Small intestine (tissue), 16 donors: ENCODE measurements at places on chromosomes 11 and 22. TPM values are rescaled to one million over a fixed set of nuclear protein-coding genes. Genes with fewer than 3 reads are reported as not detected.

The FXYD6 gene
- 0.67 TPM for polyA plus RNA-seq

The RAG2 gene
- polyA plus RNA-seq = not detected

The TEX54 gene
- polyA plus RNA-seq = 0.83 TPM

- no peak overlapping the region for H3K4me3 ChIP-seq
- no peak for DNase-seq
- H3K4me1 ChIP-seq = no peaks in the 10 kb centered on the region
- H3K36me3 ChIP-seq = no peaks in the 10 kb centered on the region
- H3K27ac ChIP-seq = no peak overlapping the region
Observed at GRCh38 chr11:91810871-91811270, 413.7 kb upstream of the FAT3 start.

DNA sequence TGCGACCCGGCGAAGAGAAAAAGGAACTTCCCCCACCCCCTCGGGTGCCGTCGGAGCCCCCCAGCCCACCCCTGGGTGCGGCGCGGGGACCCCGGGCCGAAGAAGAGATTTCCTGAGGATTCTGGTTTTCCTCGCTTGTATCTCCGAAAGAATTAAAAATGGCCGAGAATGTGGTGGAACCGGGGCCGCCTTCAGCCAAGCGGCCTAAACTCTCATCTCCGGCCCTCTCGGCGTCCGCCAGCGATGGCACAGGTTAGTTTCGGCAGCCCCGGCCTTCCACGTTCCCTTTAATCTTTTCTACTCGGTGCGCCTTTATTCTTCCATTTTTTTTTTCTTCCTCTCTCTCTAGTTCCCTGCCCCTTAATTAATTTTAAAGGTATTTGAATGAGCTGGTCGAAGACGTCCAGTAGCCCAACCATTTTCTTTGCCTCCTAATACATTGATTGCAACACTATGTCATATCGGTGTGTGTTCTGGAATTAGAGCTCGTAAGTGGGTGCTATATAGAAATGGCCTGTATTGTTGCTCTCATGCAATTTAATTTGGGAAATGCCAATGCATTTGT, 537 bp downstream of the EP300 start:
- peak overlapping the region; percentile 96 for H3K4me3 ChIP-seq
- H3K27me3 ChIP-seq = no peaks in the 10 kb centered on the region
- peak; percentile 41 for DNase-seq
- peaks cover 2% of the 10 kb centered on the region for H3K36me3 ChIP-seq
- H3K27ac ChIP-seq = peak overlapping the region; percentile 95
- H3K4me1 ChIP-seq = peaks cover 10% of the 10 kb centered on the region

The DEPDC7 gene
- polyA plus RNA-seq = 11.4 TPM

DNA sequence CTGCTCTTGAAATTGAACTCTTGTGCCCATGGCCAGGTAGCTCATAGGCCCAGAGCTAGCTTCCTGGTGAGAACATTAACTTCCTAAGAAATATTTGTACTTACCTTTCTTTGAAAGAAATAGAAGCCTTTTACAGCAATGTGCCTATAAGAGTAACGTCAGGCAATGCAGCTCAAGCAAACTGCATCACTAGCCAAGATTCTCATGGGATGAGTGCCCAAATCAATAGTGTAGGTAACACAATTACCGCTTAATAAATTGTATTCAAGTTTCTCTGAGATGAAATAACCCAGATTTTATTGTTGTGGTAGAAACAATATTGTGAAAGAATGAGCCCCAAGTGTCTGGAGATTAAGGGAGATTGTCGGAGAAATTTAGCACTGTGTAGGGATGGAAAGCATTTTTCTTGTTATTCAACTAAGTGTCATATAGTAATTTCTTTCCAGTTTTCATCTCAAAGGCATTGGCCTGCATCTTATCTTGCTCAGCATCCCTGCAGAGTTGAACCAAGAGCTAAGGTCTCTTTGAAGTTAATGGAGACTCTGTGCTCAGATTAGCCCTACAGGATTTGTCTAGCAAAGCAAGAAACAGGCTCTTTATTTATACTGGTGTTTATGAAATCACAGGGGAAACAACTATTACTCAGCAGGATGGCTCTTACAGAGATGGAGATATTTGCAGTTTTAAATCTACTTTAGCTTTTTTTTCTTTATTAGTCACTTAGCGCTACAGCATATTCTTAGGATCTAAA, 321.0 kb upstream of the PDGFD start:
- H3K36me3 ChIP-seq = no peaks in the 10 kb centered on the region
- H3K4me3 ChIP-seq = no peak overlapping the region
- DNase-seq = no peak
- H3K27ac ChIP-seq = no peak overlapping the region

DNA sequence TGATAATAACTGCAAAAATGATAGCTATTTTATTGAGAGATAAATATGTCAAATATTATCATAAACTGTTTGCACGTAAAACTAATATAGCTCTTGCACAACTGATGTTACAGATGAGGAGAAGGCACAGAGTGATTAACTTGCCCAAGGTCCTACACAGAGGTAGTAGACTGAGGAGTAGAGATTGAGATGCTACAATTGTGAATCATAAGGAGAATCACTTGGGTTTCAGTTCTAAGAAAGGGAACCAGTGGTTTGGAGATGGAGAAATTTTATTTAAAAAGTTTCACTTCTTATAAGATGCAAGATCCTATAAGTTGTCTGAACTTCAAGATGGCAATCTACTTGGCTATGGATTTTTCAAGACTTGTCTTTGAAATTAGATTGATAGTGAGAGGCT, 224.8 kb upstream of the RAG2 start:
- no peak for DNase-seq
- no peak overlapping the region for H3K4me3 ChIP-seq
- no peaks in the 10 kb centered on the region for H3K27me3 ChIP-seq
- no peaks in the 10 kb centered on the region for H3K36me3 ChIP-seq
- H3K4me1 ChIP-seq = no peaks in the 10 kb centered on the region

- no peak overlapping the region for H3K27ac ChIP-seq
- H3K27me3 ChIP-seq = no peaks in the 10 kb centered on the region
- DNase-seq = no peak
- H3K4me1 ChIP-seq = no peaks in the 10 kb centered on the region
- no peaks in the 10 kb centered on the region for H3K36me3 ChIP-seq
Observed at GRCh38 chr11:69352166-69352565, 58.2 kb downstream of the MYEOV start.

GRCh38 chr11:64608046-64608445, 17.0 kb downstream of the SLC22A12 start:
- peaks cover 10% of the 10 kb centered on the region for H3K36me3 ChIP-seq
- peaks cover 3% of the 10 kb centered on the region for H3K4me1 ChIP-seq
- DNase-seq = no peak
- H3K27ac ChIP-seq = no peak overlapping the region

The CABP4 gene
- polyA plus RNA-seq = 0.41 TPM

The MEI1 gene
- polyA plus RNA-seq = 16.8 TPM

The RFPL2 gene
- not detected for polyA plus RNA-seq

The MMP8 gene
- 0.67 TPM for polyA plus RNA-seq

The SHANK3 gene
- 0.27 TPM for polyA plus RNA-seq

DNA sequence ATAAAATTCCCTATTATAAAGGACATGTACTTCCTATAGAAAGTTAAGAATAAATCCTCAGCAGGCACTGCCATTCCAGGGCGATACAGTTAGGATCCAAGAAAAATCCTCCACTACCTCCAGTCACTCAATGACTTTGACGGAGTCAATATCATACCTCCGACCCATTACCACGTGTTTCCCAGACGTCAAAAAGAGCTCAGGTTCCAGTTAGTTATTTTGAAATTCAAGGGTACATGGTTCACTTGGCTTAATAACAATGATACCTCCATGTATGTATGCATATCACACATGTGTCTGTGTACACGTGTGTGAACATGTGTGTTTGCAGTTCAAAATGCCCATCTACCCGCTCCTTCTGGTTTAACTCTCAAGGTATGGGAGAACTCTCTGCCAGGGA, 189.2 kb downstream of the SHANK2 start:
- H3K36me3 ChIP-seq = peaks cover 39% of the 10 kb centered on the region
- DNase-seq = no peak
- H3K4me1 ChIP-seq = no peaks in the 10 kb centered on the region
- no peak overlapping the region for H3K27ac ChIP-seq

The B4GALNT4 gene
- 4.5 TPM for polyA plus RNA-seq

GRCh38 chr22:28900379-28900925, 17.1 kb downstream of the ZNRF3 start:
- H3K27ac ChIP-seq = no peak overlapping the region
- no peaks in the 10 kb centered on the region for H3K36me3 ChIP-seq
- H3K4me1 ChIP-seq = peaks cover 27% of the 10 kb centered on the region
- no peak for DNase-seq

The OR9Q1 gene
- not detected for polyA plus RNA-seq

DNA sequence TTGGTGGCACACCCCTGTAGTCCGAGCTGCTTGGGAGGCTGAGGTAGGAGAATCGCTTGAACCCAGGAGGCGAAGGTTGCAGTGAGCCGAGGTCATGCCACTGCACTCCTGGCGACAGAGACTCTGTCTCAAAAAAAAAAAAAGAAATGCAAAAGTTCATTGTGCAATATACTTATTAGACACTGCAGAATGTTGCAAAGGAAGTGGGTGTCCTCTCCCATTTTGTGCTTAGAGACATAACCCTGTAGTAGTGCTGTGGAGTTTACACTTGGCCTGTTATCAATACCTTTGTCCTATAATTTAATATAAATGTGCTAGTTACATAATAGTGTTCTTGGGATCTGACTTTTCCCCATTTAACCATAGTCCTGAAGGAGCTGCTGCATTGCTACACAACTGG, 9.4 kb downstream of the BCL2L13 start:
- no peak overlapping the region for H3K4me3 ChIP-seq
- H3K27me3 ChIP-seq = no peaks in the 10 kb centered on the region
- no peaks in the 10 kb centered on the region for H3K4me1 ChIP-seq

GRCh38 chr22:25027043-25027906, 74.8 kb downstream of the KIAA1671 start:
- no peak overlapping the region for H3K4me3 ChIP-seq
- peaks cover 53% of the 10 kb centered on the region for H3K36me3 ChIP-seq
- H3K27me3 ChIP-seq = no peaks in the 10 kb centered on the region
- H3K4me1 ChIP-seq = no peaks in the 10 kb centered on the region
- DNase-seq = peak; percentile 79
- peak overlapping the region; percentile 57 for H3K27ac ChIP-seq

- H3K4me1 ChIP-seq = no peaks in the 10 kb centered on the region
- H3K27me3 ChIP-seq = no peaks in the 10 kb centered on the region
- no peak overlapping the region for H3K27ac ChIP-seq
- DNase-seq = no peak
Observed at GRCh38 chr11:120389693-120390584, 53.7 kb downstream of the ARHGEF12 start.

DNA sequence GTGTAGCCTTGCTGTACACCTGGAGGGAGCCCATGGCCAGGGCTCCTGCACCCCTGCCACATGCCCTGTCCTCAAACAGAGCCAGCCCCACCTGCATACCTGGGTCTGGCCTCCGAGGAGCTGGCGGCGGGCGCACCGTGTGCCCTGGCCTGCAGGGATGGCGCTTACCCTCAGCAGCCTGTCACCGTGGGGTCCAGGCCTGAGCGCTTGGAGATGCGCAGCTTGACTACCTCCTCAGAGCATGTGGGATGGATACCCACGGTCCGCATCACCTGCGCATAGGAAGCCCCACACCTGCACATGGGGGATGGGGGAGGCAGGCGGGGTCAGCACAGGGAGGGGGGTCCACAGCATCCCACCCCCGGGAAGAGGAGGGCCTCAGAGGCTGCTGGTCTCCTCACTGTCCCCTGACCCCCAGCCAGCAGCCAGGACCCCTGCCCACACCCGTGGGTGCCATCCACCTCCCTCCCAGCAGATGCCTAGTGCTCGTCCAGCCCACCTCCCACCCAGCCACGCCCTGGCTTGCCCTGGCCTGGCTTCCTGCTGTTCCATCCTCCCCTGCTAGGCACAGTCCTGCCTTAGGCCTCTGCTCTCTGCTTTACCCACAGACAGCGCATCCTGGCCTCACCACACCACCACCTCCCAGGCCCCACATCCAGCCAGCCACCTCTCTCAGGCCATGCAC, 22.4 kb upstream of the GNB1L start:
- H3K4me1 ChIP-seq = no peaks in the 10 kb centered on the region
- H3K27ac ChIP-seq = no peak overlapping the region
- H3K36me3 ChIP-seq = no peaks in the 10 kb centered on the region
- no peak overlapping the region for H3K4me3 ChIP-seq
- H3K27me3 ChIP-seq = no peaks in the 10 kb centered on the region
- DNase-seq = no peak

GRCh38 chr22:49148895-49149418, 678.7 kb downstream of the BRD1 start:
- DNase-seq = no peak
- H3K27me3 ChIP-seq = no peaks in the 10 kb centered on the region
- peaks cover 24% of the 10 kb centered on the region for H3K4me1 ChIP-seq
- H3K27ac ChIP-seq = no peak overlapping the region

DNA sequence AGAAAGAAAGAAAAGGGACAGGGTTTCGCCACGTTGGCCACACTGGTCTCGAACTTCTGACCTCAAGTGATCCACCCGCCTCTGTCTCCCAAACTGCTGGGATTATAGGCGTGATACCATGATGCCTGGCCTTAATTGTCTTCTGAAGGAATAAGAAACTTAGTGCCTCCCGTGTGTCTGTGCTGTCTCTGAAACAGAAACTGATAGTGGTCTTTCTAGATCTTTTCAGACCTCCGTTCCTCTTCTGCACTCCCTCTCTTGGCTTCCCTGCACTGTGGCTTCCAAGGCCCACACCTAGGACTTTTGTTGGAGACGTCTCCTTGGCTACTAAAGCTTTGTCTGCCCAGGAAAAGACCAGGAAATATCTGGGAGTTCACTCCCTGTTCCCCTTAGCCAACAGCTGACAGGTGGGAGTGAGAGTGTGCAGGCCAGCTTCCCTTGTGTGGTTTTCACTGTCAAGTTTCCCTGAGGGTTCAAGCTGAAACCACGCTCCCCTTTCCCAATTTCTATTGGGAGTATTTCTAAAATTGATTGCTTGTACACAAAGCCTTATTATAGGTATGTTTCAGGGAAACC, 10.1 kb upstream of the HTR3B start:
- no peak overlapping the region for H3K4me3 ChIP-seq
- no peaks in the 10 kb centered on the region for H3K36me3 ChIP-seq
- no peak for DNase-seq
- no peak overlapping the region for H3K27ac ChIP-seq
- H3K27me3 ChIP-seq = no peaks in the 10 kb centered on the region
- H3K4me1 ChIP-seq = no peaks in the 10 kb centered on the region

DNA sequence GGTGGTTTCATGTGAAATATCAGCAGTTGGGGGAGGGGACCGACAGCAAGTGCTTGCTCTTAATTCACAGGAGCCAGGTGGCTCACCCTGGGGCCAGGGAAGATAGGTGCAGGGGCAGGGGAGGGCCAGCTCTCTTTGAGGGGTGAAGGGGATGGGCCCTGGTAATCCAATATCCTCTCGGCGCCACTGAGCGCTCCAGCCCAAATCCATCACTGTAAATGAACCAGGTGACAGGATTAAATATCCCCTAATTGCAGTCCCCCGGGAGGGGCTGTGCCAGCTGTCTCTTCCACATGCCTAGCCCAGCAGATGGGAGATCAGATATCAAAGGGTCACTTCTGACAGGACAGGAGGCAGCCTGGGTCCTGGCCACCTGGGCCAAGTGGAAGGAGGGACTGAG, 531.8 kb upstream of the CADM1 start:
- no peak overlapping the region for H3K4me3 ChIP-seq
- no peaks in the 10 kb centered on the region for H3K36me3 ChIP-seq
- DNase-seq = no peak
- no peaks in the 10 kb centered on the region for H3K4me1 ChIP-seq
